ENCODE measurements at places on chromosomes 12 and 14. TPM values are rescaled to one million over a fixed set of nuclear protein-coding genes. Genes with fewer than 3 reads are reported as not detected.

Gene PTPRQ
- 0.82 TPM for total RNA-seq

Gene AGAP2
- total RNA-seq, result 25.7 TPM

Gene NDUFB1
- total RNA-seq, result 189 TPM

Gene CTSG
- total RNA-seq, result not detected

Gene OR11H12
- total RNA-seq, result not detected

Gene CHST11
- 22.0 TPM for total RNA-seq

Gene CISTR
- not detected for total RNA-seq

Gene RTN1
- 877 TPM for total RNA-seq

Gene GDF3
- not detected for total RNA-seq

Gene TAS2R7
- total RNA-seq, result 0.41 TPM

Gene PAX9
- total RNA-seq, result not detected

Gene APOF
- total RNA-seq, result not detected

Gene NRIP2
- total RNA-seq, result not detected

Gene AMN
- total RNA-seq, result under 0.01 TPM

Gene ASIC1
- total RNA-seq, result 15.5 TPM

Gene KIF26A
- 13.0 TPM for total RNA-seq

Gene CBX5
- total RNA-seq, result 83.2 TPM

Gene CLEC1B
- not detected for total RNA-seq

Gene SSTR1
- total RNA-seq, result 8.2 TPM

Gene PIANP
- total RNA-seq, result 1.2 TPM

Gene KCNC2
- 22.4 TPM for total RNA-seq

Gene CLEC4D
- under 0.01 TPM for total RNA-seq

Gene CMKLR1
- total RNA-seq, result 1.2 TPM

Gene PTPN6
- total RNA-seq, result 1.6 TPM

Gene REM2
- total RNA-seq, result 2.4 TPM

Gene SELPLG
- 1.2 TPM for total RNA-seq

Gene SLC17A8
- total RNA-seq, result 11.0 TPM

Gene SLC7A8
- 4.1 TPM for total RNA-seq

Gene SLC24A4
- 0.41 TPM for total RNA-seq

Gene FAM186B
- 0.41 TPM for total RNA-seq

Gene AQP6
- total RNA-seq, result not detected

Gene INHBE
- total RNA-seq, result not detected

Gene GARIN6
- not detected for total RNA-seq

Gene RERGL
- 2.0 TPM for total RNA-seq

Gene SARNP
- total RNA-seq, result 66.4 TPM

Gene KRT78
- not detected for total RNA-seq

Gene ADAM21
- under 0.01 TPM for total RNA-seq

Gene CELA1
- total RNA-seq, result not detected

Gene FAM181A
- total RNA-seq, result 2.4 TPM

Gene CCDC77
- 30.6 TPM for total RNA-seq

Gene OR6C2
- total RNA-seq, result not detected

Gene SALL2
- total RNA-seq, result 10.2 TPM

Gene TBX5
- total RNA-seq, result not detected

Gene RBP5
- not detected for total RNA-seq

Gene CD163
- 1.6 TPM for total RNA-seq

Gene PGF
- 2.9 TPM for total RNA-seq

Gene ANKS1B
- total RNA-seq, result 329 TPM

Gene TBK1
- 38.7 TPM for total RNA-seq

Gene CFAP251
- total RNA-seq, result 6.1 TPM

Gene C3AR1
- 1.6 TPM for total RNA-seq

Gene KSR2
- total RNA-seq, result 0.82 TPM

Gene HDAC7
- total RNA-seq, result 4.9 TPM

Gene KCNK13
- 0.82 TPM for total RNA-seq

Gene SLC6A15
- total RNA-seq, result 81.1 TPM

Gene TAS2R8
- total RNA-seq, result under 0.01 TPM

Gene AREL1
- total RNA-seq, result 39.5 TPM

Data from frontal cortex (tissue), 4 donors.